ENCODE measurements at places on chromosomes 3 and 15. TPM values are rescaled to one million over a fixed set of nuclear protein-coding genes. Genes with fewer than 3 reads are reported as not detected.

The HACL1 gene
- total RNA-seq, result 25.3 TPM

The NTRK3 gene
- 1.4 TPM for total RNA-seq

The DYNC1LI1 gene
- total RNA-seq, result 33.1 TPM

The RHO gene
- total RNA-seq, result not detected

The SPSB4 gene
- total RNA-seq, result not detected

The NPAP1 gene
- total RNA-seq, result not detected

The RPL4 gene
- 6,298 TPM for total RNA-seq

DNA sequence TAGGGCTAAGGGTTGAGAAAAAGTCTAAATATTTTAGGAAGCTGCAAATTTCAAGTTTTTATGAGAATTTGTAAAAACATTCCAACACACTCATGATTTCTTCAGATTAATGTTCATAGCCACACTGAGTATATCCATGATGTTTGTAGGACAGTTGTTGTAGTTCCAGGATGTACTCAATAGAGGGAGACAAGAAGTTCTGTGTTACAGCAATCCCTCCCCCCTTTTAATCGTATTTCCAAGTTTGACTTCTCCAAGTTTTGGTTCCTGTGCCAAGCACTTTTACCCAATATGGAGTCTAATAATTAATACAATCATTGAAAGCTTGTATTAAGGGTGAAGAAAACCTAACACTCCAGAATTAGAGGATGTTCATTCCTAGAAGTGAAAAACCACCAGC lies 143.4 kb downstream of the FEZF2 start:
- H3K4me3 ChIP-seq, result no peak overlapping the region
- H3K27me3 ChIP-seq, result peaks cover 5% of the 10 kb centered on the region
- H3K36me3 ChIP-seq, result no peaks in the 10 kb centered on the region
- no peaks in the 10 kb centered on the region for H3K4me1 ChIP-seq
- no peak for DNase-seq

DNA sequence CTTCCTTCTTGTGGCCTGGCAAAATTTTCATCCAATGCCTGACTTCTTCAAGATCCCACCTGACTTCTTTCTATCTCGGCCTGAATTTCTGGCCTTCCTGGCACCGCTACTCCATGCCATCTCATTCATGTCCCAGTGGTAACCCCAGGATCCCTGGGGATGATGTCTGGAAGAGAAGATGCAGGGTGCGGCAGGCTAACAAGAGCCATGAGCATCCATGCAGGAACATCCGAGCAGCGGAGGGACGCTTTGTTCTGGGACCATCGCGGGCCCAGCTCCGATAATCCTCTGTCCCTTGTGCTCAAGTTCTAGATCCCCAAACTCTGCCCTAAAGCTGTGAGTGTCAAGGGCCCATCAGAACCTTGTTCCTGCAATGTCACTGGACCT lies 10.9 kb downstream of the MYL3 start:
- no peak overlapping the region for H3K27ac ChIP-seq
- no peak for DNase-seq
- H3K27me3 ChIP-seq, result no peaks in the 10 kb centered on the region
- no peaks in the 10 kb centered on the region for H3K4me1 ChIP-seq

GRCh38 chr3:87792534-87793336 lies 266.1 kb downstream of the CGGBP1 start:
- H3K4me1 ChIP-seq, result peaks cover 26% of the 10 kb centered on the region
- DNase-seq, result peak; percentile 30
- H3K4me3 ChIP-seq, result peak within 1 kb of the TSS; percentile 64
- H3K27me3 ChIP-seq, result peaks cover 69% of the 10 kb centered on the region
- H3K36me3 ChIP-seq, result no peaks in the 10 kb centered on the region
- H3K27ac ChIP-seq, result no peak within 1 kb of the TSS

- H3K36me3 ChIP-seq, result peaks cover 57% of the 10 kb centered on the region
- peaks cover 38% of the 10 kb centered on the region for H3K4me1 ChIP-seq
- DNase-seq, result no peak
- H3K4me3 ChIP-seq, result no peak overlapping the region
These were observed 44.4 kb downstream of the PIAS1 start for GRCh38 chr15:68098465-68098864.

- no peak overlapping the region for H3K4me3 ChIP-seq
- no peak for DNase-seq
- no peak overlapping the region for H3K27ac ChIP-seq
- H3K27me3 ChIP-seq, result no peaks in the 10 kb centered on the region
- no peaks in the 10 kb centered on the region for H3K4me1 ChIP-seq
These were observed 1071.6 kb downstream of the PLOD2 start for GRCh38 chr3:145089337-145089736.

DNA sequence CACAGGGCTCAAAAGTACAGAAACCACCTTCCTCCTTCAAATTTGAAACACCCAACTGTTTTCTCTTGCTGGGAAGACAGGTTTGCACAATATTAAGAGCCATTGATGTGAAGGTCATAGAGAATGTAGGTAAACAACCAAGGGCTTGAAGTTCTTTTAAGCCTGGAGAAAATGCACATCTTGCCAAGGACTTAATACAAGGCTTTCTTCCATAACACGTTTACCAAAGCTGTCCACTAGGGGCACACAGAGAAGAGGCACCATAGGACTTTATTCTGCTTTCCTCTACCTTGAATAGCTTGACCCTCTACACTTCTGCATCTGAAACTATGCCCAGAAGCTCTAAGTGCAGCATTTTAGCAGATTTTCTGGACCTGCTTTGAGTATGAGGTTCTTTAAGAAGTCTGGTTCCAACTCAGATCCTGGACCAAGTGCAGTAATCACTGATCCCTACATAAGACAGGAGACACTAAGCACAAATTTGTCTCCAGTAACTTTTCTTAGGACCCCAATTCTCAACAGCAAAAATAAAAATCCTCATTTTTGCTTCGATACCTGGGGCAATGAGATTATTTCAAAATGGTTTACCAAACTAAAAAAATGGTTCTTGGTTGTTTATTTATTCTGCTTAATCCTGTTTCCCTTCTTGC lies 138.0 kb downstream of the FBN1 start:
- no peak overlapping the region for H3K27ac ChIP-seq
- no peaks in the 10 kb centered on the region for H3K4me1 ChIP-seq
- H3K27me3 ChIP-seq, result no peaks in the 10 kb centered on the region
- no peak overlapping the region for H3K4me3 ChIP-seq

DNA sequence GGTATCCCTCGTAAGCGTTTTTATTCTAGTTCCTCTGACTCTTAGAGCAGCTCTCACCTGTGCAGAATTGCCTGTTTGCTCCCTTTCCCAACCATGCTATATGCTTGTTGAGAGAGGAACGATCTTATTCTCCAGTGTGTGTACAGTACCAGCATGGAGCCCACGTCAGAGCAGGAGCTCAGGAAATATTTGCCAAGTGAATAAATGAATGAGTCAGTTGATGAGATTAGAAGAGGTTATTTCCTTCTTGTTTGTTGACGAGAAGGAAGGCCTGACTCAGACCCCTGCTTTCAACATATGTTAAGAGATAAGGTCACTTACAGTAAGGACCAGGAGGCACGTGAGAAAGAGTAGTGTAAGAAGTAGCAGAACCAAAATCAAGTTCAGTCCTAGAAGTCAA lies 106.3 kb upstream of the ABHD17C start:
- peaks cover 4% of the 10 kb centered on the region for H3K27me3 ChIP-seq
- H3K4me3 ChIP-seq, result no peak overlapping the region
- H3K27ac ChIP-seq, result no peak overlapping the region

GRCh38 chr3:191123231-191123630 lies 75.8 kb upstream of the OSTN start:
- no peak for DNase-seq
- no peaks in the 10 kb centered on the region for H3K4me1 ChIP-seq
- no peak overlapping the region for H3K4me3 ChIP-seq
- no peaks in the 10 kb centered on the region for H3K27me3 ChIP-seq
- no peaks in the 10 kb centered on the region for H3K36me3 ChIP-seq

GRCh38 chr15:99969261-99969920 lies 236.2 kb upstream of the LYSMD4 start:
- no peaks in the 10 kb centered on the region for H3K36me3 ChIP-seq
- no peaks in the 10 kb centered on the region for H3K27me3 ChIP-seq
- no peak overlapping the region for H3K27ac ChIP-seq
- no peak overlapping the region for H3K4me3 ChIP-seq

GRCh38 chr3:194880940-194881925 lies 195.6 kb downstream of the FAM43A start:
- H3K36me3 ChIP-seq, result peaks cover 1% of the 10 kb centered on the region
- no peak overlapping the region for H3K27ac ChIP-seq
